ENCODE measurements at places on chromosomes 12 and 14.

DNA sequence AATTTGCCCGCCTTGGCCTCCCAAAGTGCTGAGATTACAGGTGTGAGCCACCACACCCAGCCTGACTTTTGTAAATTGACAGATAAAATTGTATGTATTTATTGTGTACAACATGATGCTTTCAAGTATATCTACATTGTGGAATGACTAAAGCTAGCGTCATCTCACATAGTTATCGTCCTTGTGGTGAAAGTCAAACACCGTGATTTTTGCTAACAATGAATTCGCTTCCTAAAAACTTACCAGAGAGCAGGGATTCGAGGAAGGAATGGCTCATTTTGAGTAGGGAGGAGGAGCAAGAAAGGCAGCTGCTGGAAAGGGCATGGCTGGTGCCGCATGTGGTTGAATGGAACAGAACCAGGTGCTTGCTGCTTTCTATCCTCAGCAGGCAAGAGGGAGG is 85.4 kb downstream of the LGMN start:
- DNase-seq = no peak

GRCh38 chr12:116227811-116228210 is 49.7 kb downstream of the MED13L start:
- DNase-seq = no peak

- DNase-seq = no peak
Observed at GRCh38 chr14:28012629-28013415, 753.8 kb upstream of the FOXG1 start.

DNA sequence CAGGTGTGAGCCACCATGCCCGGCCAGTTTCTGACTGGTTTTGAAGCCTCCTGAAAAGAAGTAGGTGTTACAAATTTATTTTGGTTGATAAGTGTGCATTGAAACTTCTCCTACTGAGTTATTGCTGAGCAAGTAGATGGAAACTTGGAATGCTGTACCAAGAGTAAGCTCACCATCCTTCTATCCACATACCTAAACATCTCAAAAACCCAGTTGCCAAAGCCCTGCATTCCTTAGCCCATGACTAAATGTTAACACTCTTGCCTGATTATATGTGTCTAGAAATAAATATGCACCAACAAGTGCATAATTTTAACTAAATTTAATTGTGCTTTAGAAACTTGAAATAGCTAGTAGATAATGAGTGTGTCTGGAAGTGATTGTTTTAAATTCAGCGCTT is 357.8 kb downstream of the DUSP6 start:
- DNase-seq = no peak

DNA sequence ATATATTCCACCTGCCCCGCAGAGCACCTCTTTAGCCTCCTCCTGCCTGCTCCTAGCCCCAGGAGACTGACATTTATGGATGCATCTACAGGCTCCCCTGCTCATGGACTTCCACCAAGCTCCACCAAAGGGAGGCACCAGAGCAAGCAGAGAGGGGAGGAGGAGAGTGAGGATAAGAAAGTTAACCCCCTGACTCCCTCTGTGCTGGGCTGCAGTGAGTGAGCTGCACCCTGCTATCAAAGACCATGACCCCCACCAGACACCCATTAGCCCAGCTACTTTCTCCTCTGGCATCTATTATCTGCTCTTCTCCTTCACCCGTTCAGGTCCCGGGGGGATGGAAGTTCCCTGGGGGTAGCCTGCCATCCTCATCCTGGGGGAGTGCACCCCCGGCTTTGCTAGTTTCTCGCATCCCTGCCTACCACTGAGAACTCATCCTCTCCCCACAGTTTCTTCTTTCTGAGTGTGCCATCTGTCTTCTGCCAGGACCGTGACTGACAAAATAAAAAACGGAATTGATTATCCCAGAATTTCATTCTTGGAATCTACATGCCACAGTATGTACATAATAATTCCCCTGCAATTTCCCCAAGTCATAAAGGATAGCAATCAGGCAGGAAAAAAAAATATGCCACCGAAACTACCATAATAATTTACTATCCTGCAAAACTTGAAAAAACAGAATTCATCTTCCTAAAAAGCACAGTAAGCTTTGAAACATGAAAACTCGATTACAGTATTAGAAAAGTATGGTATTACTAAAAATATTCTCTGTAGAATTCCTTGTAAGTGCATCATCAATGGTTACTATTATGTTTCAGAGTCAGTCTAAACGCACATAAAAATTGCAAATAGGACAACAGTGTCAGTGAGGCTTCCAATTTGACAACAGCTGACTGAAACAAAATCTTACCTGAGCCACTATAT is 45.2 kb downstream of the FOXN3 start:
- DNase-seq = no peak

DNA sequence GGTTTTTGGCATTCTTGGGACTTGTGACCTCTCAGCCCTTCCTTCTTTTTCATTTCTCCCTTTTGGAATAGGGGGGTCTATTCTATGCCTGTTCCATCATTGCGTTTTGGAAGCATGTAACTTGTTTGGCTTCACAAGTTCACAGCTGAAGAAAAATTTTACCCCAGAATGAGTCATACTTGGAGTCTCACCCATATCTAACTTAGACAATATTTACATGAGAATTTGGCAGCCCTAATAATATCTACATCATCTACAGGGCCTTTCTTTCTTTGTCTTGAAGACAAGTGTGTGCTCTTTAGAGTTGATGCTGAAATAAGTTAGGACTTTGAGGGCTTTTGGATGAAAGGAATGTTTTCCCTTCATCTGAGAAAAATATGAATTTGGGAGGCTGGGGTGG is 1312.9 kb upstream of the FLRT2 start:
- DNase-seq = no peak

DNA sequence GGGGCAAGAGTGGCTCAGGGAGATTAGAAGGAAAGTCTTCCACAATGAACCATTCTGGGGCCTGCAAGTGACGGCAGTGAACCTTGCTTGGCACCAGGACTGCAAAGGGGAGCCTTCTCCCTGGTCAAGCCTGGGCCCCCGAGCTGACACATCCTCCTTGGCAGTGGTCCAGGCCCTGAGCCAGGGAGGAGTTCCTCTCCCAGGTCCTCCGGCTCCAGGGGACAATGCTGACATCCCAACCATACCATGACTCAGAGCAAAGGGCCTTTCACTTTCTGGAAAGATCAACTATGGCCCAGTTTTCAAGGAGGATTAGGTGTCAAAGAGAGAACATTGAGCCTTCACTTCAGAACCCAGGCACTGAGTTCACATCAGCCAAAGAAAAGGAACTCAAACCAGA is 756.5 kb upstream of the TBX3 start:
- no peak for DNase-seq

GRCh38 chr12:12333407-12334366 is 16.4 kb downstream of the MANSC1 start:
- DNase-seq = no peak

GRCh38 chr12:122834921-122835749 is at the start of gene HIP1R:
Gene HIP1R (plus strand): TSS chr12:122835457. CDS start chr12:122835551, 94 bp downstream.
- DNase-seq = no peak

DNA sequence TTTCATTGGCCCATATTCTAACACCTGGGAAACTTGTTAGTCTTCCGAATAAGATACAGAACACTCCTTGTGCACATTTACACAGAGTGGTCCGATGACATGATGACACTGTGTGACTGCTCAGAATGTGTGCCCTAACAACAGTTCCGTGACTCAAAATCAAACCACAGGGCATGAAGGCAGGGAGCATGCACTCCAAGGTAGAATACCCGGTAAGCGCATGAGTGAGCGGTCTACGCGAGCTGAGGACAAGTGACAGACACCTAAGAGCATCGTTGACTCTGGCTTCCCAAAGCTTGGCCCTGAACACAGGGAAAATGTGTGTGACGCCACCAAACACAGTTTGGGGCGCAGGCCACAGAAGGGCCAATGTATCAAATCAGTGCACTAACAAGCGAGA is 18.6 kb downstream of the CLIP1 start:
- DNase-seq = no peak

GRCh38 chr12:98990648-98991047 is 345.6 kb downstream of the APAF1 start:
- DNase-seq = no peak

GRCh38 chr14:23523229-23524016 is 28.1 kb downstream of the ZFHX2 start:
- no peak for DNase-seq

DNA sequence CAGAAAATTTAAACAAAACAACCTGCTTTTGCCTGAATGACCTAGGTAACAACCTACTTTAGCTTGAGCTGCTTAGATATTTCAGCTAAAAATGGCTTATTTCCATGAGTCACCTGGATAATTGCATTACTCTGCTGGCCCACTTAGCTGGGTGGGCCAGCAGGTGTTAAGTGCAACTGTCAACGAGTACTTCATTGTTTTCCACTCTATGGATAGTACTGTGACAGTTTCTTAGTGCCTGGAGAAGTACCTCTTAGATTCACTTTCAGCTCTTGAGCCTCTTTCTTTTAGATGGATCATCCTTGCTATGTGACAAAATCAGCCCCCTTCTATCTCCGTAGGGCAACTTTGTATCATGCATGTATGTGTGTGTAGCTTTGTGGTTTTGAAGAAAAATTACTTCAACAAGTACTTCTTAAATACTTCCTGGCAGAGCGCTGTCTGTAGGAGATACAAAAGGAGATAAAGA is 368.2 kb upstream of the ATP2B1 start:
- DNase-seq = no peak

GRCh38 chr12:4261655-4262054 is 11.9 kb upstream of the CCND2 start:
- no peak for DNase-seq

GRCh38 chr12:6945613-6946012 is 1.8 kb downstream of the C12orf57 start:
- DNase-seq = no peak

- DNase-seq = no peak
Observed at GRCh38 chr14:69068744-69069421, 84.0 kb downstream of the DCAF5 start.

DNA sequence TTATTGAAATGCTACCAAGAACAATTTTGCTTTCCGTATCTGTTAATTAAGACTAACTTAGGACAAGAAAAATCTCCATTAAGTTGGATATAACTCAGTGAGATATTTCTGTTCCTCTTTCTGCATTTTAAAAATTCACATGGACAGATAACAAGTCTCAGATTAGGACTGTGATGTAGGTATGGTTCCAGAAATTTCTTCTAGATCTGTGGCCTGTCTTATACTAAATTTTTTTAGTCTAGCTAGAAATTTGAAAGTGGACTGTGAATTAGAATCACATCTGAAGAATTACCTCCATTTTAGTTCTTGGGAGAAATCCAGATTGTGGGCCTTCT is 41.6 kb downstream of the USP15 start:
- no peak for DNase-seq

GRCh38 chr12:95815632-95816212 is 25.2 kb upstream of the NTN4 start:
- peak; percentile 8 for DNase-seq

GRCh38 chr12:53791735-53792326 is 40.1 kb upstream of the CISTR start:
- no peak for DNase-seq

DNA sequence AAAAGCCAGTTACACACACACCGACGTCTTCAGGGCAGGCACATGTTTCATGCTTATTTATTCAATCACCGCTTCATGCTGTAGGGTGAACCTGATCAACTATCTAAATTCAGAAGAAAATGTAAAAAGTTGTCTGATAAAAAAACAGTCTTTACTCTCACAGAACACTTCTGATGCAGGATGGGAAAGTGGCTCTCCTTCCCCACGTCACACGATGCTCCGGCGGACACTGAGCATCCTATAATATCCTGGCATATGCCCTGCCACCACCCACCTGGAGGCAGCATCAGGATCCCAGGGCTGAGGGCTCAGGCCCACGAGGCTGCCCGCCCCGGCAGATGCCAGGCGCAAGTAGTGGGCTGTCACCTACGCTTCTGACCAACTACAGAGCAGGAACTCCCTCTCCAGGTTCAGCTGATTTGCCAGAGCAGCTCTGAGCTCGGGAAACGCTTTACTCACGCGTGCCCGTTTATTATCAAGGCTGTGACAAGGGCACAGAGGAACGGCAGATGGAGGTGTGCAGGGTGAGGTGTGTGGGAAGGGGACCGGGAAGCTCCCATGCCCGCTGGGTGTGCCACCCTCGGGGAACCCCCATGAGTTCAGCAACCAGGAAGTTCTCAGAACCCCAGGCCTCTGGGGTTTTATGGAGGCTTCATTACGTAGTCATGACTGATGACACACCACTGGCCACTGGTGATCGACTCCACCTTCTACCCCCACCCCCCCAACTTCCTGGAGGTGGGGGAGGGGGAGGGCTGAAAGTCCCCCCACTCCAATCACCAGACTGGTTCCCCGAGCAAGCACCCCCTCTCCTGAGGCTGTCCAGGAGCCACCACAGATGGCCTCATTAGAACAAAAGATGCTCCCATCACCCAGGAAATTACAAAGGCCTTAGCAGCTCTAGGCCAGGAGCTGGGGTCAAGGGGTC is 32.1 kb downstream of the SLC15A4 start:
- no peak for DNase-seq

- no peak for DNase-seq
Observed at GRCh38 chr12:120015313-120015712, 26.3 kb downstream of the BICDL1 start.

GRCh38 chr14:45253754-45254310 is 830 bp upstream of the MIS18BP1 start:
- DNase-seq = no peak

- no peak for DNase-seq
Observed at GRCh38 chr12:19075711-19076340, 53.7 kb upstream of the PLEKHA5 start.

DNA sequence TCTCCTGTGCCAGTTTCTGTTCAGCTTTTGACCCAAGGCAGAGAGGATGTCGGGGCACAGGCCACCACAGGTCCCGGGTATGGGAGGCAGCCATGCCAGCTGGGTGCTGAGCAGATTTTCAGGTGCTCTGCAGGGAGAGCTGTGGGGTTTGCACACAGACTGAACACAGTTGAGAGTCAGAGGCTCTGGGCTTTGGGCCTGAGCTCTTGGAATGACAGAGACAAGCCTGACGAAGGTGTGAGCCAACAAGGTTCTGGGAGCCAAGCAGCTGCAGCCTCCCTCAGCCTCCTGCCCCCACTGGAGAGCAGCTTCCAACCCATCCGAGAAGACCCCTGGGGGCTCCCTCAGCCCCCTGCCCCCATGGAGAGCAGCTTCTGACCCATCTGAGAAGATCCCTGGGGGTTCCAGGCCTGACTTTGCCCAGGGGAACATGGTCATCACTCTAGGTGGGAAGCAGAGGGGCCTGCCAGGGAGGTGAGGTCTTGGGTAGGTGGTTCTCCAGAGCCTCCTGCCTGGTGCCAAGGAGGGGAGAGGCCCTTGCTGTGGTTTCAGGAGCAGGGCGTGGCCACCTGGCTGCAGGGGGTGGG is 13.8 kb downstream of the FBRSL1 start:
- DNase-seq = no peak

DNA sequence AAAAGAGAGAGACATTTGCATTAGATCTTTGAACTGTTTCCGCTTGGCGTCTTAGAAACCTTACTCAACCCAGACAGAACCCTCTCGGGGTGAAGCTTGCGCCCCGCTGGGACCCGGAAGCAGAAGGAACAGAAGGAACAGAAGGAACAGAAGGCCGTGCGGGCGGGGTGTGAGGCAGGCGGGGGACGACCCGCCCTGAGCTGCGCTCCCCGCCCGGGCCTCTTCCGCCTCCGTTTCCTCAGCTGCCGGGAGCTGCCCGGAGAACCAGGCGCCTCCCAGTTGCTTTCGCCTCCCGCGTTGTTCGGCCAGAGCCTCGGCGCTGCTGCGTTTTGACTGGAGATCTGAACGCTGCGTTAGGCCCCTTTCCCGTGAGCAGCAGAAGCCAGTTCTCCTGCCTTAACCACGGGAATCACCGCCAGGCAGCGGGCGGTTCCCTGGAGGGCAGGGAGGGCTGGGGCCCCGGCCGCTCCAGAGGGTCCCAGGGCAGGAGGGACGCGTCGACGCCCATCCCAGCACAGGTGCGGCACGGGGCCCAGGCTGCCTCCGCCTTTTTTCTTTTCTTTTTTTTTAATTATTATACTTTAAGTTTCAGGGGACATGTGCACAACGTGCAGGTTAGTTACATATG is 19.3 kb upstream of the MMP17 start:
- no peak for DNase-seq
